ENCODE measurements at places on chromosomes 4 and X.

DNA sequence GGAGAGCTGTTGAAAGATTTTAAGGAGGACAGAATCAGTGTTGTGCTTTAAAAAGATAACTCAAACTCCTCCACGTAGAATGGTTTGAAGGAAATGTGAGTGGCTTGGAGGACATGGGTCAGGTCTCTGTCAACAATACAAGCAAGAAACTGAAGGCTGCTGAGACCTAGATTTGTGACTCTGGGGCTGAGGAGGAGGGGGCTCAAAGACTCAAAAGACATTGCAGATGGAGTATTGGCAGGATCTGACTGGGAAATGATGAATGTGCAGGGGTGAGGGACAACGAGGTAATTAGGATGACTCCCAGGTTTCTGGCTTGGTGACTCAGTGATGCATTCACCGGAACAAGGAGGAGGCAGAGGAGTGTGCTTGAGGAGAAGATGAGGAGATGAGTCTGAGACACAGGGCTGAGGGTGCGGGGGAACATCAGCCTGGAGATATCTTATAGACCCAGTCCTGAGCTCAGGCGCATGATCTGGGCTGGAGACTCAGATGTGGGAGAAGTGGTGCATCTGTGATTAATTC lies 3.3 kb upstream of the RPS4X start:
- peaks cover 4% of the 10 kb centered on the region for H3K4me1 ChIP-seq
- DNase-seq, result no peak
- H3K27me3 ChIP-seq, result no peaks in the 10 kb centered on the region
- H3K36me3 ChIP-seq, result peaks cover 9% of the 10 kb centered on the region
- H3K4me3 ChIP-seq, result no peak overlapping the region

GRCh38 chr4:47598896-47599295 lies 113.8 kb downstream of the ATP10D start:
- no peaks in the 10 kb centered on the region for H3K27me3 ChIP-seq
- no peak overlapping the region for H3K4me3 ChIP-seq
- H3K36me3 ChIP-seq, result no peaks in the 10 kb centered on the region
- H3K27ac ChIP-seq, result no peak overlapping the region

DNA sequence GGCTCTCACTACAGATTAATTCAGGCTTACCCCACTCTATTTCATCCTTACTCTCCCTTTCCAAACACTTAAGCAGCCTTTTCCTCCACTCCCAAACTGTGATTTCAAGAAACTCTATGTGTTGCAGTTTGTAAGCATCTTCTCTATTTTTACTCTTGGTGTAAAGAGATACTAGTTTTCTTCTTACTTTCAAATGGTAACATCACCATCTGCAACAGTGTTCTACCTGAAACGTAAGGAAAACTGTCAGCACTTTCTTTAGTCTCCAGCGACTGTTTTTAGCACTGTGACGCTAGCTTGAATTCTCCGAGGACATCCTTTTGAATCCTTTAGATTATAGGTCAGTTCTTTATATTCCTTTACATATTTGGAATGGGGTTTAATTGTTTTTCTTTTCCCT lies 335.2 kb downstream of the PDGFC start:
- no peaks in the 10 kb centered on the region for H3K4me1 ChIP-seq
- H3K4me3 ChIP-seq, result no peak overlapping the region
- H3K27ac ChIP-seq, result no peak overlapping the region
- H3K36me3 ChIP-seq, result no peaks in the 10 kb centered on the region
- DNase-seq, result no peak

DNA sequence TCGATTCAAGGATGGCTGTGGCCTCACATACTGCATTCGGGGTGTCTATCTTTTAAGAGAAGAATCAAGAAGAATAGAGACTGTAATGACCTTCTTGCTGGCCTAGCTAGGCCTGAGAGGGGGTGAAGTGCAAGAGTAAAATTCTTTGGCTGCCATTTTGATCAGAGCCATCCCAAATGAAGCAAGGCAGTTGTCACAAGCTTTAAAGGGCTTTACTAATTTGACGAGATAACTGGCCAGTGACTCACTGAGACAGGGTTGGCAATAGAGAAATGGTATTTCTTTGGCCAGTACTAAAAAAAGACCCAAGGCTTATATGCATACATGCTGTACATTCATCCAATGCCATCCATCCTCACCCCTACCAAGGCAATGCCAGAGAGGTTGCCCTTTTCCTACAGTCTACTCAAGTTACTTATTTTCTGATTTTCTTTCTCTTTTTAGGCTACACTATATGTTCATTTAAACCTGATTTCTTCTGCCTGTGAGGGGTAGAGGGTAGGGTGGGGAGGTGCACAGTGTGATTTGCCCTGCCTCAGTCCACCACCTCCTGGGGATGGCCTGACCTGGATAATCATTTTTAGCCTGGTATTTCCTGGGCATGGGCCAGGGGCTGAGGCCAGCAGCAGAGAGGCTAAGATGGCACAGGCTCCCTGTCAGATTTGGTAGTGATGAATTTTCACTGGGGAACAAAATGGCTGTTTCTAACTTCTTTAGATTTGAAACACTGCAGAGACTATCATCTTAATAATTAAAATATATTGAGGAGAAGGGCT lies 32.2 kb downstream of the ATG4A start:
- no peaks in the 10 kb centered on the region for H3K27me3 ChIP-seq
- H3K27ac ChIP-seq, result peak overlapping the region; percentile 71
- H3K4me1 ChIP-seq, result peaks cover 7% of the 10 kb centered on the region
- H3K4me3 ChIP-seq, result no peak overlapping the region
- no peaks in the 10 kb centered on the region for H3K36me3 ChIP-seq
- DNase-seq, result no peak

GRCh38 chrX:12421918-12422317 lies 283.6 kb downstream of the FRMPD4 start:
- H3K36me3 ChIP-seq, result no peaks in the 10 kb centered on the region
- no peak overlapping the region for H3K27ac ChIP-seq
- H3K4me3 ChIP-seq, result no peak overlapping the region
- no peaks in the 10 kb centered on the region for H3K4me1 ChIP-seq
- DNase-seq, result no peak

DNA sequence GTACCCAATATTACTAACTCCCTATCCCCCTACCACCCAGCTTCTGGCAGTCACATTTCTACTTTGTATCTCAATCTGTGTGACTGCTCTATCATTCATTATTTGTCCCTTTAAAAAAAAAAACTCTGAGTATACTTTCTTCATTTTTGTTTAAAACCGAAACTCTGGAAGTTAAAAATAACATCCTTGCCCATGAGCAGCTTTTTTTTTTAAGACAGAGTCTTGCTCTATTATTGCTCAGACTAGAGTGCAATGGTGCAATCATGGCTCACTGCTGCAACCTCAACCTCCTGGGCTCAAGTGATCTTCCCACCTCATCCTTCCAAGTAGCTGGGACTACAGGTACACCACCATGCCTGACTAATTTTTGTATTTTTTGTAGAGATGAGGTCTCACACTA lies 15.8 kb downstream of the UBE2K start:
- no peaks in the 10 kb centered on the region for H3K27me3 ChIP-seq
- no peak overlapping the region for H3K4me3 ChIP-seq
- DNase-seq, result no peak
- H3K4me1 ChIP-seq, result peaks cover 22% of the 10 kb centered on the region
- no peak overlapping the region for H3K27ac ChIP-seq
- no peaks in the 10 kb centered on the region for H3K36me3 ChIP-seq
